ENCODE measurements at places on chromosomes 4 and X. TPM values are rescaled to one million over a fixed set of nuclear protein-coding genes. Genes with fewer than 3 reads are reported as not detected.

The TNIP3 gene
- 5.4 TPM for total RNA-seq

The ARSJ gene
- total RNA-seq = 0.14 TPM

The TCEAL6 gene
- not detected for total RNA-seq

The GLRA2 gene
- not detected for total RNA-seq

The UGT2B11 gene
- total RNA-seq = not detected

The SPANXA1 gene
- not detected for total RNA-seq

Measured in activated naive CD4-positive, alpha-beta T cell treated with anti-CD3 and anti-CD28 coated beads, Interleukin-2, amount 50 U/mL, for 72 hours (primary cell).